HepG2 (cell line): ENCODE measurements at places on chromosomes 1 and 21.
A peak's percentile ranks its signal among the peaks of the same experiment; 100 is the strongest.

- 0 out of 3 replicates have a peak, but pooled peaks cover 5% of the 10 kb centered on the region for H3K27me3 ChIP-seq
- no peaks in the 10 kb centered on the region for H3K36me3 ChIP-seq
- no peak overlapping the region for H3K4me3 ChIP-seq
- peaks cover 53% of the 10 kb centered on the region for H3K4me1 ChIP-seq
- H3K27ac ChIP-seq = no peak overlapping the region
Measured at GRCh38 chr1:16189003-16189402, 23.4 kb downstream of the ARHGEF19 start.

GRCh38 chr1:39652105-39652504 is 12.7 kb upstream of the HEYL start:
- DNase-seq = no peak
- no peak overlapping the region for H3K4me3 ChIP-seq
- no peak overlapping the region for H3K27ac ChIP-seq

GRCh38 chr1:235745503-235746136 is 96.0 kb upstream of the GNG4 start:
- H3K4me3 ChIP-seq = no peak overlapping the region
- no peaks in the 10 kb centered on the region for H3K36me3 ChIP-seq
- H3K27ac ChIP-seq = no peak overlapping the region
- peaks cover 8% of the 10 kb centered on the region; the same call in 1 of the 2 replicates for H3K4me1 ChIP-seq
- DNase-seq = no peak
- no peaks in the 10 kb centered on the region for H3K27me3 ChIP-seq

- H3K4me3 ChIP-seq = no peak overlapping the region
- DNase-seq = peak; percentile 49
- 0 out of 2 replicates have a peak, but pooled peaks cover 7% of the 10 kb centered on the region for H3K4me1 ChIP-seq
- no peak overlapping the region for H3K27ac ChIP-seq
- H3K27me3 ChIP-seq = no peaks in the 10 kb centered on the region
Measured at GRCh38 chr1:174875306-174875705, 124.4 kb upstream of the CACYBP start.

GRCh38 chr1:70490153-70490552 is 79.1 kb downstream of the CTH start:
- no peak overlapping the region for H3K27ac ChIP-seq
- no peaks in the 10 kb centered on the region for H3K36me3 ChIP-seq
- H3K4me1 ChIP-seq = no peaks in the 10 kb centered on the region
- no peaks in the 10 kb centered on the region for H3K27me3 ChIP-seq
- no peak overlapping the region for H3K4me3 ChIP-seq
- no peak for DNase-seq
